Activated T-cell treated with anti-CD3 and anti-CD28 coated beads for 48 hours (primary cell): ENCODE measurements at places on chromosomes 6 and 20.

GRCh38 chr6:3405182-3405518 is 51.7 kb downstream of the SLC22A23 start:
- no peak for DNase-seq

- no peak for DNase-seq
These were observed 248.3 kb upstream of the AFDN start for GRCh38 chr6:167578371-167578901.

DNA sequence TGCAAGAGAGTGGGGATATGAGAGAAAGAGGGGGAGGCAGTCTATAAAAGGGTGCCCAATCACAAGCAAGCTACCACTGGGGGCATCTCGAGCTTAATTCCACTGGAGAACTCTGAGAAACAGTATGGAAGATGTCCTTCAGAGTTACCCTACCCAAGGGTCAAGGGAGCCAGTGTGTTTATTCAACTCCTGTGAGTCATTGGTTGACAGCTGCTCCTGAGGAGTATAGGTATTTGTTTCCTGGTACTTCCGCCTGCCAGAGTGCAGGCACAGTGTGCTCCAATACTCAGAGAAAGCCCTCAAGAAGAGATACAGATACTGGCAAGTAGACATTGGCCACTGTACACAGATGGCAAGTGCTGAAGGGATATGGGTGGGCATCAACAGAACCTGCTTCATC is 49.5 kb downstream of the ARHGAP40 start:
- DNase-seq = no peak

DNA sequence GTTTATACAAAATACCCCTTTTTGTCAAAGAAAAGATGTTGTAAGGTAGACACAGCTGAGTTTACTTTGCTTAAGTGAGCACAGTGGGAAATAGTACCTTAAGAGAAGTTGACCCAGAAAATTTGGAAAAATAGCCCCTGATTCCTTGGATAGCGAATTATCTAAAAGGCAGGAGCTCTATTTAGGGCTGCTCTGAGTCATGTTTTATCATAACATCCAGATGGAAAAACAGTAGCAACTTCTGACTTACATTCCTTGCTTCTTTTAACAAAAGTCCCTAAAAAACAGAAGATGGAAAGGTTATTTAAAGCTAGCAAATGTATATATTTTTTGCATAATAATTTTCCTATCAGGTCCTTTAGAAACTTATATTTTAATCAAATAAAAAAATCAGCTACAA is 59.0 kb downstream of the THEMIS start:
- DNase-seq = no peak

DNA sequence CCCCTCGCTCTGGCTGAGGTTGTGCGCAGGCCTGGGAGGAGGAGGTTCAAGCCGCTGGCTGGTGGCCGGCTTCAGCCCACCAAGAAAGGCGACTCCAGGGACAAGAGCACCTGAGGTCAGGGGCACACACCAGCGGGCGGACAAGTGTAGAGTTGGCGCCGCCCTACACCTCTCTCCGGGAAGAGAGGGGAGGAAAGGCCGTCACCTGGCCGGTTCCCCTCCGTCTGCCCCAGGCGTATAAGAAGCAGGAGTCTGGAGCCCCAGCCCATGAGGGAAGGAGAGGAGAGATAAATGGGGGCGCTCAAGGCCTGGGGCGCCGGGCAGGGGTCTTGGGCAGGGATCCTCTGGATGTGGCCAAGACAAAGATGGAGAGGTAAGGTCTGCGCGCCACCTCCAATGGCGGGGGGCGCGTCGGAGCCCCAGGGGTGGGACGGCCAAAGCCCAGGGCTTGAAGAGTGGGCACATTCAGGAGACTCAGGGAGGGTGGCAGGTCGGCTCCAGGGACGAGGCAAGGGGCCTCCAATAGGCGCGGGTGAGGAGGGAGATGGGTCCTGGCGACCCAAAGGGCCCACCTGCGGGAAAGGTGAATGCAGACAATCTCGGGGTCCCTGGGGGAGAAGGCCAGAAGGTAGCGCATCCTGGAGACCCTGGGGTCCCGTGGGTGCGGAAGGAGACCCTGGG is 826 bp downstream of the RIMS4 start:
- DNase-seq = no peak

- DNase-seq = no peak
These were observed 132.2 kb downstream of the SNX5 start for GRCh38 chr20:17836303-17836861.

- no peak for DNase-seq
These were observed 249.3 kb upstream of the ECI2 start for GRCh38 chr6:4384656-4385055.

GRCh38 chr6:154886471-154886870 is 108.6 kb upstream of the TIAM2 start:
- no peak for DNase-seq

DNA sequence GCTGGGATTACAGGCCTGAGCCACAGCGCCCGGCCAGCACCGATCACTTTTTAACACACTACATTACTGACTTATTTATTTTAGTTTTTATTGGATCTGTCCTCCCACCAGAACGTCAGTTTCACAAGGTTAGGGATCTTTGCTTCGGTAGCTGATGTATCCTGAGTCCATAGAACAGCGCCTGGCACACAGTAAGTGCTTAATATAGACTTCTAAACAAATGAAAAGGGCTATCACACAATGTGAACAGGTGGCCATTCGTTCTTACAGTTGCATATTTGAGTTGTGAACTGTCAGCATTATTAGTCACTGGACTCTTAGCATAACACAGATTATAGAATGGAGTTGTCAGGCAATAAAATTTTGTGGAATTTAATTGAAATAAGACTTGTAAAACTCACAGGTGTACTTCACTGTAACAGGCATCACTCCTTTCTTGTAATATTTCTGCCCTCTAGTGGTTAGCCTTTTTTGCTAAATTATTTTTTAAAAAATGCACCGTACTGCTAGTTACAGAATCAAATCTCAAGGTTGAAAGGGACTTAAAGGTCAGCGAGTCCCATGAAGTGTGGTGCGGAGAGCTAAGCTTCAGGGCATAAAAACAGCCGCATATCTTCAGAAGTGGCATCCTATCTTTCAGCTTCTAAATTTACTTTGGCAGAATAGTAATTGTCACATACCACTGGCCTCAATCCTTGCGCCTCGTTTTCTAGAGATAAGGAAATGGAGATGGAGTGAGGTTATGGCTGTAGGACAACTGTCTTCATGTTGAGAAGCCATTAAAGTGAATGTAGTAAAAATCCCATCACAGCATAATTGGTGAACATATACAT is 3.4 kb upstream of the TBC1D7 start:
- no peak for DNase-seq

- no peak for DNase-seq
These were observed 20.1 kb downstream of the SLCO4A1 start for GRCh38 chr20:62662422-62662821.

- no peak for DNase-seq
These were observed 49.3 kb downstream of the FAM50B start for GRCh38 chr6:3898265-3898994.

DNA sequence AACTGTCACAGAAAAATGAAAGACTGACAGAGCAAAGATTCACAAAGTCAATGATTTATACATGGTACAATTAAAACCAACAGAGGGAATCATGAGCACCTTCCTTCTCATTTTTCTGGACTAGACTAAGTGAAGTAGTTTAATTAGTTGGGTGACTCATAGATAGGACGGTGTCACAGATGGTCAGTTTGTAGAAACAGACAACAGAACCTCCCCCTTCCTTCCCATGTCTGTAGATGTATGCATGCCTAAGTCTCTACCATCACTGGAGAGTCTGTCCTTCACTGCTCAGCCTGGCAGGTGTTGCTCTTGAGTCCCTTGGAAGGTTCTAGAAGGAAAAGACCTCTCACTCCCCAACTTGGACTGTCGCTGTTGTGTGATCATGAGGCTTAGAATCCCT is 75.4 kb upstream of the EEF1E1 start:
- DNase-seq = no peak

DNA sequence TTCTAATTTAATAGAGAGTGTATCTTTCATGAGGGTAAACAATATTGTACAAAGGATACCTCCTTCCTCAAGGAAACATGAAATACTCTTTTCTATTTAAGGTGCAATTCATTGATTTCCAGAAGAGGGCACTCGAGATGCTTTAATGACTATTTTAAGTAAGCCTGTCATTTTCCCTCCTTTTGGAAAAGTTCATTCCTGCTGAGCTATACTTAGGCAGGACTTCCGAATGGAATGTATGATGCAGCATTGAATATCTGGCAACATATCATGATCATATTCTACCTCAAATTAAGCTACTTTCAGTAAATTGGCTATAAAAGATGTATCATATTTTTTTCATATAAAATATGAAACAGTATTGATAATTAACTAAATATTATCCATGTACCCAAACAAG is 5.0 kb downstream of the DST start:
- DNase-seq = no peak

DNA sequence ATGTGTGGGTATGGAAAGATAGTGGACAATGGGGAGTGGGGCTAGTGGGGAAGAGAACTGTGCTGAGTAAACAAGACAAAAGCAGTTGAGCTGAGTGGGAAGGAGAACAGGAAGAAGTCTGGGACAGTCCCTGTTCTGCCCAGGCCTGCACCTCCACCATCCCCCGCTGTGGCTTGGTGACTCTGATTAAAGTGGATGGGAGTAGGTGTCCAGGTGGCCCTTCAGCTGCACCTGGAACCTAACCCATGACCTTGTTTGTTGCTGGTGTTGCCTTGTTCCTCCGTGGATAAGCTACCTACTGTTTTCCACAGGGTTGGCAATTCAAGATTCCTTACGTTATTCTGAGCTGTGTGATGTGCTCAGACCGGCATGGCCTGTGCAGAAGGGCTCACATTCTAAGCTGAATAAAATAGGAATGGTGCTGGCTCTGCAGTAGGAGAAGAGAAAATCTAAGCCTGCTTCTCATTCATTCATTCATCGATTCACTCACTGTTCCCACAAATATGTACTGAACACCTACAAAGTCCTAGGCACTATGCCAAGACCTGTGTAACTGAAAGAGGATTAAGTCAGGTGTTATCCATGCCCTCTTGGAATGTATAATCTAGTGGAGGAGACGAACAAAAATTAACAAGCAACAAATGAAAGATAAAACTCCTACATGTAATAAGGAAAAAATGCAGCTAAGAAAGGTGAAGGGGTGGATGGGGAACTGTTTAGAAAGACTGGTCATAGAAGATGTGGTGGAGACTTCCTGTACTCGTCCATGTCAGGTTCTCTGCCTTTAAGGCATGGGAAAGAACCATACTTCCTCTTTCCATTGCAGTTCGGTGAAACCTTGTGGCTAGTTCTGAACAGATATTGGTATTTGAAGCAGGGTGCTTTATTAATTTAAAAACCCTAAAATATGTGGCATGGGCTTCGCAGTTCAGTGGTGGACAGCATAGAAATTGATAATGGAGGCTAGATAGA is 10.1 kb upstream of the CALHM6 start:
- no peak for DNase-seq

DNA sequence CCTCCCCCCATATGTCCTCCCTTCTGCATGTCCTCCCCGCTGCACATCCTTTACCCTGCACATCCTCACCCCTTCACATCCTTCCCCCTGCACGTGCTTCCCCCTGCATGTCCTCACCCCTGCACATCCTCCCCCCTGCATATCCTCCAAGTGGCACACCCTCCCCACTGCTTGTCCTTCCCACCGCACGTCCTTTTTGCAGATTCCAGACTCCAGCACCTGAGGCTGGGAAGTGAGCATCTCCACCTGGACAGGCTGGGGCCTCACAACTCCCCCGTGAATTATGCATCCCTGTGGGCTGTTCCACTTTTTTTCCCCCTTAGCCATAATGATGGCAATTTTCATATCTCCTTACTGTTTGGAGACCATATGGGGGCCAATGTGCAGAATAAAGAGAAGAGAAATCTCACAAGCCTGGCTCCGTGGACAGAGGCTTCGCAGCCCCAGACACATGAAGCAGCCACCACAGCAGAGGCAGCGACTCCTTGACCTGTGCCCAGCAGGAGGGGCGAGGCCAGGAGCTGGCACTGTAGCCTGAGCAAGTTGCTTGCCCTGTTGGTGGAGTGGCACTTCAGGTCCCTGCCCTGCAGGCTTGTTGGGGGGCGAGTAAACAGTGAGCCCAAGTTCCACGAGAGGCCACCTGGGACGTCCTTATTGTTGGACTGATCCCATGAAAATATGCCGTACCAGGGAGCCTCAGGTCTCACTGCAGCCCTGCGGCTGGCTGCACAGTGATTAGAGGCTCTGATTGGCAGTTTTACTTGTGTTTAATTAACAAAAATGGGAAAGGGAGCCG is 113.1 kb downstream of the SYNDIG1 start:
- no peak for DNase-seq

DNA sequence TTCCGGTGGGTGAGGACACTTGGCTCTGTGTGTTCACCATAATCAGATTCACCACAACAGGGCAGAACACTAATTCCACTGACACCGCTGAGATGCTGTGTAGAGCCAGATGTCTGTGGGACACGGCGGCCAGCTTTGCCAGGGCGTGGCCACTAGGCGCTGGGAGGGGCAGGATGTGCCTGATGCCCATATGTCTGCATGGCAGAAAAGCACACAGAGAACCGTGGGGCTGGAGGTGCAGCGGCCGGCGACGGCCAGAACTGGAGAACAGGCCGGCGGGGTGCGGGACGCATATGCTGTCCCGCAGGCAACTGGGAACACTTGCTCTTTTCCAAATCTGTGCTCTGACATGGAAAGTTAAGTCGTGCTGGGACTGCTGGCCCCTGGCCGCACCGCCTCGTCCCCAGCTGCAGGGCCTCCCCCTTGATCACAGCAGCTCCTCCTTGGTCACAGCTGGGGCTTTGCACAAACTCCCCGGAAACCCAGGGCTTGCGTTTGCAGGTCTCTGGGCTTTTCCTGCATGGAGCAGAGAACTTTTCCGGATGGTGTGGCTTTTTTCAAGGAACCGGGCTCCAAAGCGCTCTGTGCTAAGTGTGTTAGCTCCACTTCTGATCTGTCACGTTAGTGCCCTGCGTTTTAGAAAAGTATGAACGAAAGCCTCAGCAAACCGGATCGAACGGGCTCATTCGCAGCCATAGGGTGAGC is 31.1 kb downstream of the NTSR1 start:
- DNase-seq = peak; percentile 27

DNA sequence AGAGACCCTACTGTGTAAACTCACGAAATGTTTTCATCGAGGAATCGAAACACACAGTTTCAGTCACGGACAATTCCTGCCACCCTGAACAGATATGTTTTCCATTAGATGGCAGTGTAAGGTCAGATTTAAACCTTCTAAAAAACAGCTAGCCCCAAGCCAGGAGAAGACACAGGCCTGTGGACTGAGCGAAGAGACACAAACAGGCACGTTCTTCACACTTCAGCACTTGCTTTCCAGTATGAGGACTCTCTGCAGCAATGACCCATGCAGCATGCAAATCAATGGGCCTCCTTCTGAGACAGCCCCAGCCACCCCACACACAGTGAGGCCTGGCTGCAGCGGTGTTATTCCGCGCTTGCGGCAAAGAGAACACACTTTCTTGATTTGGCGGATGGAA is 31.9 kb downstream of the HUS1B start:
- no peak for DNase-seq

- DNase-seq = no peak
These were observed 125.7 kb downstream of the MEI4 start for GRCh38 chr6:77778527-77778926.
